ENCODE measurements at places on chromosomes 2 and 18.

DNA sequence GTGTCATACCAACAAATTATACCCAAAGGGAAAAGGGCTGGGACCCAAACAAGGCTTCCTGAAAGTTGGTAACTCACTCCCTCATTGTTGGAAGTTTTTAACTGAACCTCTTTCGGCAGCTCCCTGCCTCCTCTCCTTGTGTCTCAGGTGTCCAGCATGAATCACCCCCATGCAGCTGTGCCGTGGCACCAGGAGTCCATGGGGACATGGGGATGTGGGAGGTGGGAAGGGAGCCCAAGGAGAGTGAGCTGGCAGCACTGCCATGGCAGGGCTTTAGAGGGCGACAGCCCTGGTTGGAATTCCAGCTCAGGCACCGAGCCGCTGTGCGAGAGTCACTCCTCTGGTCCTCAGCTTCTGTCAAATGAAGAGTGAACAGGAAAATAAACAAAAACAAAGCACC lies 12.5 kb upstream of the GYPC start:
- DNase-seq, result no peak

DNA sequence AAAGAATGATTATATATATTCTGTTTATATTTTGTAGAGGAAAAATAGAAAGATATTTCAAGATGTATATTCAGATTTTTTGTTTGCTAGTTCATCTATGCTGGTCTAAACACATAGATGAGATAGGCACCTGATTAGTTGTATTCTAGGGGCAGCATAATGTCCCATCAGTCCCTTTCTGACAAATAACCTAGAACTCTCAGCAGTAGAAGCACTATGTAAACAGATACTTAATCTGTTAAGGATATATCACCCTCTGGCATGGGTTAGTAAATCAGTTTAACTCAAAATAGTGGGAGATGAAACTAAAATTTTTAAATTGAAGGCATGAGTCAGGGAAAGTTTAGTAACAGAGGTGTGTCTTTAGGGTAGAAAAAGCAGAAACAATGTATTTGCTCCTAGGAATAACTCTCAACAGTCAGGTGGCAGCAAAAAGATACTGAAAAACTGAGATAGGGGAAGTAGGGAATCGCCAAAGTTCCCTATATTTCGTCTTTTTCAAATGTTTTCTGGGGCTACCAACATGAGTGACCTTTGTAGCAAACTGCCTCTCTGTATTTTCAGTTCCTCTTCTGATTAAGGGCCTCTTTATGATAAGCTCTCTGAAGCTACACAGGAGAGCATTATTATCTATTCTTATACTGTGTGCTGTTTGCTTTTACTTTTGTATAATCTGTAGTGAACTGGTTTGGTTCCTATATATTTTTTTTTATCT lies 5.7 kb downstream of the PPP1R1C start:
- no peak for DNase-seq

- DNase-seq, result no peak
These were observed 13.0 kb downstream of the ANTXR1 start for GRCh38 chr2:69026026-69026425.

DNA sequence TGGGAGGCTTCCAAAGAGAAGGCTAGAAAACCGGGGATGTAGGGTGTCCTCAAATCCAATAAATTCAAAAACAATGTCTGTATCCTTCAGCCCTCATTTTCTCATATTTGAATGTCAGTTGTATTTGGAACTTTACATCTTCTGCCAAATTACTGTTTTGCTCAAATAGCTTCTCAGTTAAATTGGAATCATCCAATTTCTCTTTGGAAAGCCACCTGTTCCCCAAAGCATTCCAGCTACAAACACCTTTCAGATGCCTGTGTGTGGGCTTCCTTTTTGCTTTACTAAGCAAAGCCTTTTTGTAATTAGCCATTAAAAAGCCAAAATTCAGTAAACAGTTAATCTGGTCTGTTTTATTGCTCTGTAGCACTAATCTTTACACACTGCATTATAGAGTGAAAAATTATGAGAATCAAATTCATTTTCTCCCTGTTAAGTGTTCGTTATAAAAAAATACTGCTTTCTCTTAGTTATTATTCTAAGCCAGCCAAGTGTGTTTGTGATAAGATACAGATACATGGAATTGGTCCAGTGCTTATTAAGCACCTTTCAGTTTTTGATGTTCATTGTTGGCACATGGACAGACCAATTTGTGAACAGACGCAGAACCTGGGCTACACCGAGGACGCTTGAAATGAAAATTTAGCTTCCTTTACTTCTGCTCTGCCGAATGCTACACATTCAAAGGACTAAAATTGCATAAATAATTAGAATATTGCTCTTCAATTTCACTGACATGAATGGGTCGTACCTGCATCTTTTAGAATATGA lies 151.6 kb downstream of the RTN4 start:
- DNase-seq, result no peak

DNA sequence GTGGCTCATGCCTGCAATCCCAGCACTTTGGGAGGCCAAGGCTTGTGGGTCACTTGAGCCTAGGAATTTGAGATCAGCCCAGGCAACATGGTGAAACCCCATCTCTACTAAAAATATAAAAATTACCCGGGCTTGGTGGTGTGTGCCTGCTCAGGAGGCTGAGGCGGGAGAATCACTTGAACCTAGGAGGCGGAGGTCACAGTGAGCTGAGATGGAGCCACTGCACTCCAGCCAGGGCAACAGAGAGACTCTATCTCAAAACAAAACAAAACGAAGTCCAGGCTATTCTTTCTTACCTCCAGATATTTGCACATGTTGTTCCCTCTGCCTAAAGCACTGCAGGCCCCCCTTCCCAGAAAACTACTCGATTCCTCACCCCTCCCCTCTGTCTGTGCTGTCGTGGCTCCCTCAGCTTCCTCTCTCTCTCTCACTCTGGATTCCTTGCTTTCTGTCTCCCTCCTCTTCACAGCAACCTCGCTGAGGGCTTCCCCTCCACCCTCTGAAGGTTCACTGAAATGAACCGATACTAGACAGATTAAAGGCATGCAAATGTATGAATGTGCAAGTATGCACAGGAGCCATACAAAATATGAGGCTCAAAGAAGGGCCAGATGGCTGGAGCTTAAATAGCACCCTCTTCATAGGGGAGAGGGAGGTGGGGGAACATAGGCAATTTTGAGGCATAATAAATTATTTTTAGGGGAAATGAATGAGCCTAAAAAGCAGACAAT lies 18.5 kb downstream of the TMEM177 start:
- no peak for DNase-seq

GRCh38 chr18:79962835-79963657 lies 1.4 kb upstream of the HSBP1L1 start:
- DNase-seq, result peak; percentile 47
